CD4-positive, CD25-positive, alpha-beta regulatory T cell (primary cell): ENCODE measurements at places on chromosomes 1 and 21.

DNA sequence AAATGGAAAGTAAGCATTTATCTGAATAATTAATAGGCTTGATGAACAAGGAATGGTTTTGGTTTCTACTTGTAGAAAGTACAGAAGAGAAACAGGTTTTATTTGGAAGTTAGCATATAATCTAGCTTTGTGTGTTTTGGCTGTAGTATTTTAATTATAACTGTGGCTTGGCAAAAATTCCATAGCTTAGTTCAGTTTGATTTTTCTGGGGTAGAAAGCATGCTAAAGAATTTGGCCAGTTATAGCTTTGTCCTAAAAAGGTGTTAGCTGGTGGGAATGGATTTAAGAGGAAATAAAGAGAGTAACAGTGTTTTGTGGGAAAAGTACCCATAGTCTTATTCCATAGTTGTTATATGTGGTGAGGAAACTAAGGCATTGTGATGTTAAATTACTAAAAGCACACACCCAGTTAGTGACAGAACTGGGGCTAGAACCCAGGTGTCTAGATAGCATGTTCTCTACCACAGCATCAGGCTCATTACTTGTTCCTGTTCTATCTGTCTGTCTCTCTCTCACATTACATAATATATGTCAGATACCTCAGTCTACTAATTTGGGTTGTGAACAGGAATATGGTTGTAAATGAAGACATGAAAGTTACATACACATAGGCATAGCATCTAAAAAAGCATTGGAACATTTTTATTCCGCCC lies 55.0 kb downstream of the MPZL1 start:
- no peak for DNase-seq

DNA sequence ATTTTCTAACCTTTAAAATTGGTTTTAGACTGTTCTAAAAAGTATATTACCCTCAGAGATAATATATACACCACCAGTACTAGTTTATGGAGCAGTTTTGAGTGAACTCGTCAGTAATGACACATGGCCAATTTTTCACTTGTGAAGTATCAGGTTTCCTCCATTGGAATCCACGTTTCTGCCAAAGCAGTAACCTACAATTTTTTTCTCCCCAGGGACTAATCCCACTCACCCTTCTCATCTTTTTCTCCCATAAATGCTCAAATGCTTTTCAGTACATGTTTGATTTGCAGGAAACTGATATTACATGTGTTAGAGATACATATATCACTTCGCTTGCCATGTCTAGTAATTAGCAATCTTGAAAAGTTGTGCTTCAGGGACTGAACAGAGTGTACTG lies 94.1 kb downstream of the COL24A1 start:
- DNase-seq = no peak

DNA sequence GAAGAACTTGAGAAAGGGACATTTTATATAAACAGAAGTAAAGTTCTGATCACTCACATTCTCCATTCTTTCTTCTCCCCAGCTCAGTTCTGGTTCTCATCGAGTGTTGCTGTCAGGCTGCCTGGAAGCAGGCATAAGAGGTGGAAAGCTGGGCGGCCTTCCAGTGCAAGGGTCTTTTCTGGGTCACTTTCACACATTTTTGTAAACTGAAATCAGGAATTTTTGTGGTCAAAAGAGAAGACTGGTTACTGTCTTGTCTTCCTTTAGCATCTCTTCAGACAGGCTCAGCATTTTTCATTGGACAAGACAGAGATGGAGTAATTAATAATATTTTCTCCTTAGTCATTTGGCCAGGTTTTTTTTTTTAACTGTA lies 93.7 kb downstream of the CTH start:
- DNase-seq = no peak

- no peak for DNase-seq
Observed at GRCh38 chr1:155256058-155256852, 972 bp upstream of the ENTREP3 start.
